Peyer's patch (tissue), 4 donors: ENCODE measurements at places on chromosomes 11 and 22.

GRCh38 chr11:955154-956063 lies 29.7 kb downstream of the AP2A2 start:
- no peak for DNase-seq

- no peak for DNase-seq
These were observed 10.0 kb downstream of the PRG3 start for GRCh38 chr11:57370941-57371340.

DNA sequence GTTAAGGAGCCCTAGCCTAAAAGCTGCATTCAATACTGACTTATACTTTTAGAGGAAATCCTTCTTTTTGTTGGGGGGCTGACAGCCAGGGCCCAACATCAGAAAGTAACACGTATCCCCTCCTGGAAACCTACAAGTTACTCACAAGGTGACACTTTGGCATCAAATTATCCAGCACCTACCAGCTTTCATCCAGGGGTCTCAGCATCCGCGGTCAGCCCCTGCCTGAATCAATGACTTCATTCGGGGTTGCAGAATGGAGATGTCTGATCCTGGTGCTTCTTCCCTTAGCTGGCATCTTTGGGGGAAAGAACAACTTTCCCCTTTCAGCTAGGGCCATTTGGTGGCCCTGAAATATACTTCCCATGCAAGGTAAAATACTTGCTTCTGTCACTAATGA lies 5.3 kb upstream of the NAP1L4 start:
- peak; percentile 10 for DNase-seq

DNA sequence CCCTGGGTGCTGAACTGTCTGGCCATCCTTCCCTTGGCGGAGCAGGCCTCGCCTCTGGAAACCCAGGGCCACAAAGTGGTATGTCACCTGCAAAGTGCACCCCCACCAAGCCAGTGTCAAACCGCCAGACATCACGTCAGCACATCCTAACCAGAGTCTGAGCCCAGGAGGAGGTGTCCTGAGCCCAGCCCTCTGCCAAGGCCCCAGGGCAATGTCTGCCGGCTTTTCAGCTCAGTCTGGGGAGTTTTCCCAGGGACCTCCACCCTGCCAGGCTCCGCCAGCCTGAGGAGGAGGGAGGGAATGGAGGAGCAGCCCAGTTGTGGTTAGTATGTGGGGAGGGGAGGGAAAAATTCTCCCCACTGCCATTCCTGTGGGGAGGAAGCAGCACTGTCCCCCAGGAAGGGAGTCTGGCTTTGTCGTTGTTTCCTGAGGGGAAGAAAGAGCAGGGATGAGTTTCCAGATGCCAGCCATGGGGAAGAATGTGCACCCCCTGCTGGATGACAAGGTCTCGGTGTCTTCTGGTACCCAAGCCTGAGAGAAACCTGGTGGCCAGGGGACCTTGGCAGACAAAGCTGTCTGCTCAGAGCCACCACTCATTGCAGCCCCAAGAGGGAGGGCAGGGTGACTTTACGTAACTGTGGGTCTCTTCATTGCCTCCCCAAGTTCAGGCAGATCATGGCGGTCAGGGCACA lies 81.4 kb upstream of the CD82 start:
- DNase-seq = no peak

- DNase-seq = no peak
These were observed 1.4 kb downstream of the ALG12 start for GRCh38 chr22:49916831-49917230.
